ENCODE measurements at places on chromosomes 7 and 10. TPM values are rescaled to one million over a fixed set of nuclear protein-coding genes. Genes with fewer than 3 reads are reported as not detected.

Gene MEPCE
- polyA plus RNA-seq = 44.1 TPM

Gene KEL
- polyA plus RNA-seq = 36.7 TPM

Gene FOXI2
- not detected for polyA plus RNA-seq

Gene ATP6V0E2
- 10.9 TPM for polyA plus RNA-seq

Gene FKBP9
- polyA plus RNA-seq = 10.9 TPM

Gene AASS
- polyA plus RNA-seq = not detected

- DNase-seq = no peak
These were observed 392.5 kb upstream of the ETV1 start for GRCh38 chr7:14381936-14382335.

DNA sequence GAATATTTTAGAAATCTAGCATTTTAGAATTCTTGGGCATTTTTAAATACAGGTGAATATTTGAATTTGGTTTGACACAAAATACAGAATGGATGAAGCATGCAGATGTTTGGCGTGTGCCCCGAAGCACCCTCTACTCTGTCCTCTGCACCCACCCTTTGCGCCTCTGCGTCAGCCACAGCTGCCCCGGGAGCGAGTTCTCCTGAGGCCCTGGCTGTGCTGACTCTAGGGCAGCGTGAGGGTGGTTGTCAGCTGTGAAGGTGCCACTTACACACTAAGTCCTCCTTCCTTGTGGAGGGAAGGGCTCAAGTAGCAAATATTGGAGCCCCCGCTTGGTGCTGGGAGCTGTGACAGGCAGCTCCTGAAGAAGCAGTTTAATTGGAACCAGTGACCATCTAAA, 48.4 kb downstream of the DAGLB start:
- no peak for DNase-seq

DNA sequence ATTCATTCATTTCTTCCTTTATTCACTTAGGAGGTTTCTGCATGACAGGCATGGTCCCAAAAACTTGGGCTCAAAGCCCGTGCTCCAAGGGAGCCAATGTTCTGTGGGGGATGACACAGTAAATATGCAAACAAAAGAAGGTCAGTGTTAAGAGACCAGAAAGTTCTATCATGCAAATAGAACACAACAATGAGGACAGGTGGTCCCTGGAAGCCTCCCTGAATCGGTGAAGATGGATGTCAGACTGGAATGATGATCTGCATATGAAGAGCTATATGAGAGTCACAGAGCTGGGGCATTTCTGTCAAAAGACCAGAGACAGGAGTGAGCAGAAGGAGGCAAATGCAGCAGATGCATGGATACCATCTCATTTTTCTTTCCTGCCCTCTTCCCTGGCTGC, 129.0 kb downstream of the ABCA13 start:
- no peak for DNase-seq

DNA sequence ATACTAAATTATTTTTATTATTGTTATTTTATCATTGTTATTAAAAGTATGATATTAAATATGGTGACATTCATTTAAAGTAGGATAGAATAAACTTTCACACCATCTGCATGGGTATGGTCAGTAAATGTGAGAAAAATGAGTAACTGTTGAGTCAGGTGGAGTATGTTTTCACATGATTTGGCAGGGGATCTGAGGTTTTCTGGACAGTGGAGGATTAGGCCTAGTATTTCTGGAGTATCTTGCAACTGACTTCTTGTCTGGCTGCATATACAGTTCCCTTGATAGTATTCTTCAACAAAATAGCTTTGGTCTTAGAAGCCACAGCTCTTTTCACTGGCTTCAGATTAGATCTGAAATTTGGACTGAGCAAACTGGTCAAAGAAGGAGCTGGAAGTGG, 54.5 kb downstream of the GBF1 start:
- no peak for DNase-seq

- no peak for DNase-seq
These were observed 192.4 kb upstream of the DKK1 start for GRCh38 chr10:52121688-52122087.

GRCh38 chr7:1948301-1948796, 278.3 kb downstream of the ELFN1 start:
- peak; percentile 43 for DNase-seq

DNA sequence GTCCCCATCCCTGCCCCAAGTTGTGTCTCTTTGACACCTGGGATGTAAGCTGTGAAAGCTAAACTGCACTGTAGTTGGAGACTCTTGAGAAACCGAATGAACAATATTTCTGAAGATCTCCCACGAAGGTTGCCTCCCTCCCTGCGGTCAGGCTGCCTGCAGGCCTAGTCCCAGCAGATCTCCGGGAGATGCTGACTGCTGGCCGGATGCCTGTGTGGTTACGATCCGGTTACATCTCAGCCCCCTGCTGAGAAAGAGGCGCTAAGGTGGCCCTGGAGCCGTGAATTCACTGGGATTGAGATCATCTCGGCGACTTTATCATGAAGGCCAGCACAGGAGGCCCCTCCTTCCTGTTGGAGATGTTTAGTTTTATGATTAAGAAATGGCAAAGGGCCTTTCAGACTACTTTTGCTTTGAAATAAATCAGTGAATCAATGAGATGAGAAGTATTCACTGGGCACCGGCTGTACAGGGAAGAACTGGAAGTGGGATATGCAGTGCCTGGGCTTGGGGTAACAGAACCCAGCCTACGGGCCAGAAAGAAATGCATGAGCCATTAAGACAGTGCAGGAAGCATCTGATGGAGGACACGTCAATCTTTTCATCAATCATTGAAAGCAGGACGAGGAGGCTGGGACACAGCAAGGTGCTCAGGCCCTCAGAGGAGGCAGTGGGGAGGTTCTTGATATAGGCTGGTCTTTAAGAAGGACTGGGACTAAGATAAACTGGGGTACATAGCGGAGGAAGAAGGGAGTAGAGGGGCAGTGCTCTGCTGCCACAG, 177.6 kb downstream of the PRKAG2 start:
- DNase-seq = no peak

DNA sequence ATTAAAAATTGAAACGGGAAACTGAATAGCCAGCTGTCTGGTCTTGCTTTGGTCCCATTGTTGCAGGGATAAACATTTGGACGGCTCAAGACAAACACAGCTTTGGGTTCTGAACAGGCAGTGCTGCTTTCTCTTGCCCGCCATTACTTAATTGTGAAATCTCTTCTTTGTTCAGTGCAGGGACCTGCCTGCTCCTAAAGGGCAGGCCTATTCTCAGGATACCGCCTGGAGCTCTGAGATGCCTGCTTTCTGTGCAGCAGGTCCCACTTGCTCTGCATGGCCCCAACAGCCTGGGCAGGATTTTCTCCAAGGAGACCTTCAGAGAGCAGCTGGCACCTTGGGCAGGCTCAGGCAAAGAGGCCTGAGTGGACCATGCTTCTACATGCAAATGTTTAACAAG, 237.6 kb downstream of the KCNMA1 start:
- DNase-seq = no peak

- peak; percentile 12 for DNase-seq
These were observed 41.6 kb downstream of the NEBL start for GRCh38 chr10:20855398-20856038.

DNA sequence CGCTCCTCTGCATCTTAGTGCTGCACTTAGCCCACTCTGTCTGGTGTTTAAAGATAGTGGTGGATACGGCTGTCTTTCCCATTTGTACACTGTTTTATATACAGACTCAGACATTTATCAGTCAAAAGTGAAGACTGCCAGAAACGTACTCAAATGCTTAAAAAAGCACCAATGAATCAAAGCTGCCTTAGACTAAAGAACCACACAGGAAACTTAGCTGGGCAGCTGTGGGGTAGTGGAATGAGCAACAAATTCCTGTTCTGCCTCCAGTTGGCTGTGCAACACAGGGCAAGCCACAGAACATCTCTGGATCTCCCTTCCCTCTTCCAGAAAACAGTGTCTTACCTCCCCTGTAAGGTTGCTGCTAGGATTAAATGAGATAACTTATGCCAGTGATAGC, 76.0 kb downstream of the ATXN7L1 start:
- no peak for DNase-seq

DNA sequence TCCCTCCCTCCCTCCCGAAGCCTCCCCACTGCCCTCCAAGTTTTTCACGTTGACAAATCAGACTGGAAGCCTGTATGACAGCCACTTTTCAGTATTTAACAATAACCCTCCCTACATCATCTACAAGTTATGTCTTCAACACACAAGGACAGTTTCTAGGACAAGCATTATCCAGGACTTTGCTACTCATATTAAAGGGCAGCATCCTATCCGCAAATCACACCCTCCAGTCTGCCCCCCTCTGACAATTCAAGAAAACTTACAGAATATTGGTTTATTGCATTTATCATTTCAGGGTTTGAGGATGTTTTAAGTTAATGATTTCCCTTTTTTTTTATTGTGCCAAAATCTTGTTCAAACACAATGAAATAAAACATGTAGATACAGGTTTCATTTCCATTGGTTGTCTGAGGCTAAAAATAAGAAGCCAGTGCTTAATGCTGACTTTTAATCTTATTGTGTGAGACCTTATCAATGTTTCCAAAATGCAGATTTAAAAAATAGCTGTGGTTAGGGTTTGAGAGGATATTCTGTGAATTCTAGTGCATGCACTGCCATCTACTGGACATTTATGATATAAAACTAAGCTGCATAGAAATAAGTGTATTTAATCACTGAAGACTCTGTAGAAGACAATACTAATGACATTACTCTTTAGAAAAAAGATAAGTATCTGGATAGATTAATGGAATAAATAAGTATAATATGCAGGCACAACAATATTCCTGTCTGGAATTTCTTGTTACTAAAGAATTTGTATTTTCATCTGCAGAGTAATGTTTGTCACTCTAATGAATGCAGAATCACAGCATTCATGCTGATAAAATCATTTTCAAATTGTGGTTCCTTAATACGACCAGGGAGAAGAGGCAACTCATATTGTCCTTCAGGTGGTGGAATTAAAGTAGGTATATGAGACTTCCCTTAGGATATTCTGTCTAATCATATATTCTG, 64.1 kb downstream of the CAV1 start:
- peak; percentile 66 for DNase-seq

GRCh38 chr10:96645191-96645721, 58.4 kb upstream of the TM9SF3 start:
- no peak for DNase-seq

GRCh38 chr10:132143162-132143561, 43.6 kb upstream of the DPYSL4 start:
- DNase-seq = no peak

DNA sequence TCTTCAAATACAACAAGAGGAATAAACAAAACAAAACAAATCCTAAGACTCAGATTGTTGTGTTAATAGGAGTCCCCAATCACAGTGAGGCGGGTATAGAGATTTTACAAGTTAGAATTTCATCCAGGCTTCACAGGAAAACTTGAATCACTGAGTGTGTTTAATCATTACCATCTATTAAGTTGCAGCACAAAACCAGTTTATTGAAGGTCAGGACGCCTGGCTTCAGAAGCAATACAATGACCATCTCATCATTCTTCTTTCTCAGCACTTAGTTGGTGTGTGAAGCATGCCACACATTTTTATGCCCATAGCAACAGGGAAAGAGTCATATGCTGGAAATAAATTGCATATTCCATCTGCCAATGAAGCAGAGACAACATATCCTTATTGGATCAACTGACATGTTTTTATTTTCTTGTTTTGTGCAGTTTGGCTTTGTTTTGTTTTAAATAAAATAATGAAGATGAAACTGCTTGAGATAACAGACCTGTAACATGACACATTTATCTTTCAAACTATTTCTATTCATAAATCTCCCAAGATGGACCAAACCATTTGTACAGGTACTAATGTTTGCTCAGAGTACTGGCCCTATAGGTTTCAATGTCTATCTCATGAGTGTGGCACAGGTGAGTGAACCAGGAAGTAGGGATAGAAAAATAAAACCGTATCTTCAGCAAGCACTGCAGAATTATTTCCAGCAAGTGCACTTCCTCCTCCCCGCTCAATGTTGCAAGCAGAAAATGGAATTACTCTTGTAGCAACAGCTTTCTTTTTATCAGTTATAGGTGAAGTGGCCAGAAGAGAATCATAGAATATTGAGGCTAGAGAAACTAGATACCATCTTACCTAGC, 40.4 kb downstream of the TAC1 start:
- no peak for DNase-seq

- DNase-seq = peak; percentile 50
These were observed 28.0 kb downstream of the CHST12 start for GRCh38 chr7:2431260-2431867.

DNA sequence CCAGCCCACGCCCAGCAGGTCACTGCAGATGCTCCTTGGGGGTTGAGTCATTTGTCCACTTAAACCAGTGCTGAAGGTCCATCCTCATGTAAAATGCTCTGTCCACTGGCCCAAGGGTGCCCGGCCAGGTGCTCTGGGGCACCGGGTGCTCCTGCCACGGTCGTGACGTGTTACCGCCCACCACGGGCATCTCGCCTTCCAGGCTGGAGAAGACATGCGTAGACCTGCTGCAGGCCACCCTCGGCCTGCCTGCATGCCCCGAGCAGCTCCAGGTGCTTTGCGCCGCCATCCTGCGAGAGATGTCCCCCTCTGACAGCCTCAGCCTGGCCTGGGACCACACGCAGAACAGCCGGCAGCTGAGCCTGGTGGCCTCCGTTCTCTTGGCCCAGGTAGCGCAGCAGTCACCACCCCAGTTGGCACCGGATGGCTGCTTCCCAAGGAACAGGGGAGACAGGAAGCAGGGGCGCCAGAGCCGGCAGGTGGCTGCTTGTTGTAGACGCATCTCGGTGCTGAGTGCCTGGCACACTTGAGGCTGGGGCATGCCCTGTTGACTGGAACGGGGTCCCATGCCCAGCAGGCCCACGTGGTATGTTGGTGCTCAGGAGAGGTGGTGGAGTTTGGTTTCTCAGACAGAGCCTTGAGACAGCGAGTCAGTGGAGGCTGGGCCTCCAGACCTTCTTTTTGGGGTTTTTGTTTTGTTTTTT, 6.1 kb downstream of the AP5Z1 start:
- DNase-seq = no peak

DNA sequence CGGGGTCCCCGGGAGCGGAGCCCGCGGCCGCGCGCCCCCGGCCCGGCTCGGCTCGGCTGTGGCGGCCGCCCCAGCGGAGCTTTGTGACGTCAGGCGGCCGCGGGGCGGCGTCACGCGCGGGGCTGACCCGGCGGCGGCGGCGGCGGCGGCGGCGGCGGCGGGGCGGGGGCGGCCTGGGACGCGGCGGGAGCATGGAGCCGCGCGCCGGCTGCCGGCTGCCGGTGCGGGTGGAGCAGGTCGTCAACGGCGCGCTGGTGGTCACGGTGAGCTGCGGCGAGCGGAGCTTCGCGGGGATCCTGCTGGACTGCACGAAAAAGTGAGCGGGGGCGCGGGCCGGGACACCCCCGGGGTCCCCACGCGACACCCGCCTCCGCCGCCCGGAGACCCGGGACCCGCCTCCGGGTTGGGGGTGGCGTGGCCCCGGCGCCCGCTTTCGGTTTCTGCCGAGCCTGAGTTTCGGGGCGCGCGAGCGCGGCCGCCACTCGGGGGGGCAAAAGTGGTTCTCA, at the start of gene PWWP2B:
PWWP2B (plus strand) TSS at position 165 of the 506 bp plus-strand sequence; CDS start at position 192, 27 bp downstream.
- DNase-seq = peak; percentile 73

Data from K562 (cell line).